NCI-H1694 (cell line): ENCODE measurements at places on chromosomes 1 and 21.

DNA sequence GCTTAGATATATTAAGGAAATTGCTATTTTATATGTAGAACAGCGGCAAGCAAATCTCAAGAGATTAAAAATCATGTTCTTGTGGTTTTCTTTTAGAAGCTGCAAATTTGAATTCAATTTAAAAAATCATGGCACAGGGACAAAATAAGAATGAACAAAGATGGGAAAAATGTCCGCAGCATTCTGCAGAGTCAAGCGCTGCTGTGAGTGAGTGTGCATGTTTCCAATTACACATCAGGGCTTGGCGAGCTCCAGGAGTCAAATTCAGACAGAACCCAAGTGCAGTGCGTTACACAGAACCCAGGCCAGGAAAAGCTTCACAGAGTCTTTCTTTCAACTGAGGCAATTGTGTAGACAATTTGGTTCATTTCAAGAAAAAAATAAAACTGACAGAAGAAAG lies 33.3 kb upstream of the ERG start:
- DNase-seq = no peak

DNA sequence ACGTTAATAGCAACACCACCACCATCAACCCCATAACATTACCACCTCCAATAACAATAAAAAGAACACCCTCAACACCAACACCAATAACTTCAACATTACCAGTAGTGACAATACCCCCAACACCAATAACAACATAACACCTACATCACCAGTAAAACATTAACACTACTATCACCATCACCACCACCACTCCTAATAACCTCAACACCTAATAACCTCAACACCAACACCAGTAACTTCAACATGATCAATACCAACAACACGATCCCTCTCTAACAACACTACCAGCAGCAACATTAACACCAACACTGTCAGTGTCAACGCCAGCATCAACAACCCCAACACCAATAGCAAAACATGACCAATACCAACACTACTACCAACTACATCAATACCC lies 57.2 kb downstream of the TAS1R2 start:
- DNase-seq = no peak

DNA sequence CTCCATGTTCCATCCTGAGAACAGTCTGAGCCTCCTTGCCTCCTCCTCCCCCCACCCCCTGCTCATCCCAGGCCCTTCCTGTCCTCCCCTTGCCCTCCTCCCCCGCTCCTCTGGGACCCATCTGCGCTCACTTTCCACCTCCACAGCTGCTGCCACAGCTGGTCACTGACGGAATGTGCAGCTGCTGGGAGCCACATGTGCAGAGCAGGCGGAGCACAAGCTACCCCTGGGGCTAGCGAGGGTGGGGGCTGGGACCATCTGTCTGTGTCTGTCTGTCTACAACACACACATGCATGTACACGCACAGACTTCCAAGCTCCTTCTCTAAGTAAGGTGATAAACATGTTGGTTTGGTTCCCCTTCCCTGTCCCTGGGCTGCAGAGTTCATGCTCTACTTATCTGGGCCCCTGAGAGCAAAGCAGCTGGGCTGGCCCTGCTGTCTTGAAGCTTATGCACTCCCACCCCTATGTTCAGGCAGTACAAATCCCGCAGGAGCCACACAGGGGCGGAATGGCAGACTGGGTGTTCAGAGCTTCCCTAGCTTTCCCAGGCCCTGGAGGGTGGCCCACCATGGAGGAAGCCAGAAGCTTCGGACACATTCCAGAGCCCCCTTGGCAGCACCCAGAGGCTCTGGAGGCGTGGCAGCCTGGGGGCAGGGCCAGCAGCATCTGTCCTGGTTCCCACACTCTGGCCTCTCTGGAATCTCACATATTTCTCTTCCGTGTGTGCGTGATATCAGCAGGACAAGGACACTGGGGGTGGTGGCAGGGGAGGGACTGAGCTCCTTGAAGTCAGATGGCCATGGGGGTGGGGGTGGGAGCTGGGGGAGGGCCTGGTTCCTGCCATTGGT lies 7.0 kb upstream of the HEYL start:
- peak; percentile 100 for DNase-seq

- DNase-seq = no peak
Measured at GRCh38 chr1:78471890-78472620, 18.7 kb upstream of the PTGFR start.

DNA sequence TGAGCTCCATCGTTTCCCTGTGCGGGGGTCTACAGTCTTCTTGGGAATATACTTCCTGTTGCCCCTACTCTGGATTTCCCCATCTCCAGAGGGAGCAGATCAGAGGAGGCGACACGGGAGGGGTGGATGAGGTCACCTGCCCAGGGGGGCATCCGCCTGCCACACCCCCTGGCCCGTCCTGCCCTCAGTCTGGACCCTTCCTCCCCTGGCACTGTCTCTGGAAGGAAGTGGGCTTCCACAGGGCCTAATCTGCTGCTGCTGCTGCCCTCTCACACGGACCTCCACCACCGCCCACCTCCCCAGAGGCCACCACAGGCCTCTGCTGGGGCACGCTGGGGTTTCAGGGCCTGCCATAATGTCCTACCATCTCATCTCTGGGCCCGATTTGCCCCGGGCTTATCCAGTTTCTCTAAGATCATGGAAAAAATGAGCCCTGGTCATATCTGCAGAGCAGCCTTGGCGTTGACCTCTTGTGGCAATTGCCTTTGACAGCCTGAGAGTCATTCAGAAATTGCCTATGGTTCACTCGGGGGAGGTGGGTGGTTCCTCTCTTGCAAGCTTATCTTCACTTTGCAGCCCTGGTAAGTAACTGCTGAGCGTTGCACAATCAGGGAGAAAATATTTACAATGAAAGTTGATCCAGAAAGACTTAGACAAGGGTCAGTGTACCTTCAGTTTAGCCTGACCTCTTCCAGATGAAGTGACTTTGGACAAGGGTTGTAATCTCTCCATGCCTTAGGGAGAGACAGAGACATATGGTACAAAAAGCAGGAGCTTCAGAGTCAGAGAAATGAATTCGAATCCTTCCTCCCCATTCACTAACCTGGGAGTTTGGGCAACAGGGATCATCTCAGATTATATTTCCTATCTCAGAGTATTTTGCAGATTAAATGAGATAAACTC lies 252.4 kb downstream of the TOMM20 start:
- DNase-seq = no peak

- DNase-seq = no peak
Measured at GRCh38 chr21:45680215-45680614, 36.7 kb downstream of the PCBP3 start.

- no peak for DNase-seq
Measured at GRCh38 chr21:43693981-43694380, 24.9 kb upstream of the PDXK start.

- peak; percentile 52 for DNase-seq
Measured at GRCh38 chr1:240091614-240092300, at the start of gene FMN2. FMN2 (plus strand) TSS chr1:240091883; CDS start chr1:240092110, 227 bp downstream.

DNA sequence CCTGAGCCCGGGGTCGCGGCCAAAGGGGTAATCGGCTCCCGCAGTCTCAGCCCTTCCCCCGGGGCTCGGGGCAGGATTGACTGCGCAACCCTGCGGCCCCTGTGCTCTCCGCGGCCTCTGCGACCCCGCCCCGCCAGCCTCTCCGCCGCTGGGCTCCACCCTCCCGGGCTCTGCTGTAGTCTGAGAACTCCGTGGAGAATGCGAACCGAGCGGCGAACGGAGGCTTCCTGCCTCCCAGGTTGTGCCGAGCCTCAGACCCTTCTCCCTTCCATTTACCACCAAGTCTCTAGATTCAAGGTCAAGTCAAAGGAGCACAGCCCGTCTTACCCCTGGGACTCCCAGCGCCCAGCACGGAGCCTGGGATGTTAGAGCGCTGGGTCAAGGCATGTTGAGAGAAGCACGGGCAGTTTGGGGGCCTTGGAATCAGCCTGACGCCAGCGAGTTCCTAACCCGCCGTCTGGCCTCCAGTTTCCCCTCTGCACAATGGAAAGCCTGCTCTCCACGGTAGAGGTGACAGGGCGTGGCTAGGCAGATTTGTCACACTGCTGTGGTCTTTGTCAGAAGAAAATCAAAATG lies 3.0 kb downstream of the ATP2B4 start:
- no peak for DNase-seq

DNA sequence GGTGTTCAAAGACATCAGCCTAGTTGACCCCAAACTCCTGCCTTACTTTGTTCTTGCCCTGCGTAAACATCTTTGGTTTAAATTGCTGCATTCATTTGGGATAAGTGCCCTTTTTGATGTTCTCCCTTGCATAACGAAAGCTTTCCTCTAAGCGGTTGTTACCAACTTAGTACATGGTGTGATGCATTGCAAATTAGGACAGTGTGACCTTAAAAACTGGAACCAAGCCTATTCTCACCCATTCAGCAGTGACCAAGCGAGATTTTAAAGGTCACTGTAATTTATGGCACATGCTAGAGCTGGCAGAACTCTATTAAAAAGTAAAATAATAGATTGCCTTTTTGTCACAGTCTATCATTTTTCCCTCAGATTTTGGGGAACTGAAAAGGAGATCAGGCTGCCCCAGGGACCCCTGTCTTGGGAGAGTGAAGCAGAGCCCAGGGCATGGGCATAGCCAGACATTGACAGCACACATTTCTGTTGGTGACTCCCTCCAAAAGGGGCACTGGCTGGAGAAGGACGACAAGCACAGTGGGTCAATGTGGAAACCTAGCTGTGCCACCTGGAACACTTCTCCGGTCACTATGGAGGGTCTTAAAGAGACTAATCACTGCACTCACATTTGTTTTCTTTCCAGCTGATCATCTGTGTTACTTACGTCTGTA lies 63.9 kb downstream of the KCNK1 start:
- DNase-seq = no peak

DNA sequence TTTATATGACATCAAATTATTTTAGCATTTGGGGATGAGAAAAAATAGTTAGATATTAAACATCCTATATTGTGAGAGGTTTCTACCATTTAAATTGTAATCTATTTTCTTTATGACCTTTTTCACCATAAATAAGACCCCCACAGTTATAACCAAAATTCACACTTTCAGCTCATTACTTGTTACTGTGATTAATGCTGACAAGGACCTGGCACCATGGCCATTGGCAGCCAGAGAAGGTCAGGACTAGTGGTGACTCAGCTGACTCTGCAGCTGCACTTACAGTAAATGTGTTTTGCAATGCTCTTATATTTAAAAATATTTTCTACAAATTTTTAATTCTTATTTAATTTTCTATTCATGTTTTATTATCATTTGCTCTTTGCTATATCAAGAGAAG lies 133.3 kb upstream of the C1orf105 start:
- DNase-seq = no peak

- DNase-seq = no peak
Measured at GRCh38 chr1:214550013-214550856, 1.2 kb downstream of the PTPN14 start.

- no peak for DNase-seq
Measured at GRCh38 chr1:204685236-204686006, at the start of gene LRRN2. LRRN2 (minus strand) TSS chr1:204685738; CDS start chr1:204619992, 65,746 bp downstream.

GRCh38 chr1:6384962-6385361 lies 8.6 kb downstream of the ACOT7 start:
- peak; percentile 74 for DNase-seq
